ENCODE measurements at places on chromosomes 2 and 18.

- no peak for DNase-seq
Measured at GRCh38 chr2:239269916-239270315, 130.9 kb downstream of the HDAC4 start.

- DNase-seq = no peak
Measured at GRCh38 chr2:20199633-20200270, 25.2 kb downstream of the SDC1 start.

DNA sequence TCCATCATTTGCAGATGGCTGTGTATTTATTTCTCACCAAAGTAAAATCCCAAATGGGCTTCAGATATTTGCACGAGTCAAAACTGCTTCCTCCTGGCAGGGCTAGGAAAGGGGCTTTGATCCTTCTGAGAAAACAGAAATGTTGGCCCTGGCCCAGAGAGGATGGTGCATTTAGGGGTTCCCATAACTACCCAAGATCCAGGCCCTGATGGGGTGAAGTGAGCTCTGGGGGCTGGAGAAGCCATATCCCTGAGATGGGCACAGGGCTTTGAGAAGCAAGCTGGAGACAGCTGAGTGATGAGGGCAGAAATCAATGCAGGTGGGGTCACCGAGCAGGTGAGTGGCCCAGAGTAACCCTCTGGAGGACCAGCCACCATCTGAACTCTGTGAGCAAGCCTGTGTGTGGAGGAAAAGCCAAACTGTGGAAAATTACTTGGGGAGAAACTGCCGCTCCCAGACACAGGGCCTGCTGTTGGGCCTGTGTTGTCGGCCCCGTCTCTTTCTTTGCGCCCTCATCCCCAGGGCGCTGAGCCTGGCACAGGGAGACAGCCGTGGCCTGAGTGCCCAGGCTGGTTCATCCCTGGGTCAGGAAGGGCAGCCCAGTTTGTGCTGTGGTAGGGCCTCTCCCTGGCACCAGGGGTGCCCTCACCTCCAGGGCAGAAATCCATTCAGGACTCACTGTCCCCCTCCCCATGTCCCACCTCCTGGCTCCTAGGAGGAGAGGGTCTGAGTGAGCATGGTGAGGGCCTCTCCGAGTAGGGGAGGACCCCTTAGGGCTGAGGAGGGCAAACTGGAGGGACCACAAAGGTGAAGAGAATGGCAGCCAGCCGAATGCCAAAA is 167.8 kb upstream of the HAAO start:
- DNase-seq = no peak

- DNase-seq = peak; percentile 61
Measured at GRCh38 chr2:223759569-223760430, 77.6 kb downstream of the AP1S3 start.

GRCh38 chr2:187900021-187900420 is 345.8 kb upstream of the TFPI start:
- no peak for DNase-seq

- no peak for DNase-seq
Measured at GRCh38 chr2:106816974-106817373, 69.0 kb downstream of the ST6GAL2 start.

- no peak for DNase-seq
Measured at GRCh38 chr18:48827291-48828193, 123.2 kb downstream of the SMAD7 start.

- no peak for DNase-seq
Measured at GRCh38 chr2:45891719-45892424, 240.4 kb downstream of the PRKCE start.

DNA sequence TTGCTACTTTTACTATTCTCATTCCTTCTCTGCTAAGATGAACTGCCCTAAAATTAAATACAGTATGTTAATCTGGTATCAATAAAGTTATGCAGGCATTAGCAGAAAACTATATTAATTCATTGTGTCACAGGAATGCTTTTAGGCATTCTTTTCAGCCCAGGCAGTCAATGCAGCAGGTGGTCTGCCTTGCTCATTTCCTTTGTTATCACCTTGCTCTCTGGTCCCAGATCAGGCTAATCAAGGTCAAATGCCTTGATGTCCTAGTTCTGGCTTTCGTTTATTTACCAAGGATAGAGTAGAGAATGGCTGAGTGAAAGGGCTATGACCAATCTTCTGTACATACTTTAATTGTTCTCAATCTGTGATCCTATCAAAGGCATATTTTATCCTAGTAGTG is 1023.6 kb downstream of the TMEM182 start:
- no peak for DNase-seq

DNA sequence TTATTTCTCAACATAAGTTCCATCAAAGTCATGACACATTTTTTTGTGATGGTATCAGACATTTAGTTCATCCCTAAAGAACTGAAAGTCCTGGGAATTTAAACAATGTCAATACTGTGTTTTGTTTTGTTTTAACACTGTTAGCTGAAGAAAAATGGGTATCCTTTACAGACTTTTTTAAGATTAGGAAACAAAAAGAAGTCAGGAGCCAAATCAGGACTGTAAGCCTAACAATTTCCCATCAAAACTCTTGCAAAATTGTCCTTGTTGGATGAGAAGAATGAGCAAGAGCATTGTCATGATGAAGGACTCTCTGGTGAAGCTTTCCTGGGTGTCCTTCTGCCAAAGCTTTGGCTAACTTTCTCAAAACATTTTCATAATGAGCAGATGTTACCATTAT is 69.4 kb downstream of the SRD5A2 start:
- DNase-seq = no peak

DNA sequence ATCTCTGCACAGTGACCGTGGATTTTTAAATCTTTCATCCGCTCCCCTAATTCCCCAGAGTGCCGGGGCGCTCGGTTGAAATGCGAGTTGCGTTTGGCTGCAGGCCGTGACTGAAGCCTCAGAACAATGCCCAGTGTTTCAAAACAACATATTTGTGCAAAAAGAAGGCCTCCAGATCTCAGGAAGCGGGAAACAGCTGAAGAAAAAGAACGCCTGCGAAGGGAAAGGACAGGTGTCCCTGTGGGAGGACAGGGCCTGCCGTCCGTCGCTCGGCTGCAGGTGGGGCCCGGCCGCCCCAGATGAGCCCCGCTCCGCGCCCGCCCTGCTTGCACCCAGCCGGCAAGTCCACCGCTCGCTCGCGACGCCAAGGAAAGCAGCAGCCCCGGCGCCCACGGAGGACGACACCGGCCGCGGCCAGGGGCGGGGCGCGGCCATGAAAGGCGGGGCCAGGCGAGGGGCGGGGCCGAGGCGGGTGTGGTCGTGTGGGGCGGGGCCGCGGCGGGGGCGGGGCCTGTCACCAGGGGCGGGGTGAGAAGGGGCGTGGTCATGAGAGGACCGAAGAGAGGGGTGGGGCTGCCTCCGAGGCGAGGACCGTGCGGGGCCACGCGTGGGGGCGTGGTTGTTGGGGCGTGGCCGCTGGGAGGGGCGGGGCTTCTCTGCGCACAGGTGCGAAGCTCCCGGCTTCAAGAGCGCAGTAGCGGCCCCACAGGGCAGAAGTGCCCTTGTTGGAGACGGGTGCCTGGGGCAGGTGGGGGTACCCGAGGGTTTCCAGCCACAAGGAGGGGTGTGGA is 17.6 kb upstream of the BOK start:
- peak; percentile 76 for DNase-seq

- no peak for DNase-seq
Measured at GRCh38 chr2:120692691-120693090, 43.0 kb upstream of the GLI2 start.

DNA sequence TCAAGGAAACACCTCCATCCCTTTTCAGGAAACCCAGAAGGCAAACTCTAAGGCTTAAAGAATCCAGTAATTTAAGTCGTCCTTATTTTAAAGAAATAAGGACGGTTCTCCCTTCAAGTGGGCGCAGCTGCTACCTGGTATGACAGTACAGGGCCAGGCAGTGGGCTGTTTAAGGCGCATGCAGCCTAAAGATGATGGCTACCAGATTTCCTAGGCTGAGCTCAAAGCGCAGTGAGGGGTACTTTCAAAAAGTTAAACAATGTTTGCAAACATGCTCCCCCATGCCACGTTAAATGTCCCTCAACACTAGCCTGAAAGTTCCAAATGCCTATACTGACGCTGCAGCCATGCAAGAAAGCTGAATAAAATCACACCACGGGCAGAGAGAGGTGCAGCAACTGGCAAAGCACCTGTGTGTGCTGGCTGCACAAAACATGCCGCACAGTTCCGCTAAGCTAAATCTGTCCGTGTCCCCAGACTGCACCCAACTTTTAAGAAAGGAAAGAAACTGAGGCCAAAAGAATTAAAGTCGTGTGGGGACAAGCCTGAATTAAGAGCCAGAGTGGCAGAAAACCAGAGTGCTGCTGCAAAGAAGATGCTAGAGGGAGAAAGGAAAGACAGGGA is 583 bp downstream of the HIBCH start:
- DNase-seq = peak; percentile 30

DNA sequence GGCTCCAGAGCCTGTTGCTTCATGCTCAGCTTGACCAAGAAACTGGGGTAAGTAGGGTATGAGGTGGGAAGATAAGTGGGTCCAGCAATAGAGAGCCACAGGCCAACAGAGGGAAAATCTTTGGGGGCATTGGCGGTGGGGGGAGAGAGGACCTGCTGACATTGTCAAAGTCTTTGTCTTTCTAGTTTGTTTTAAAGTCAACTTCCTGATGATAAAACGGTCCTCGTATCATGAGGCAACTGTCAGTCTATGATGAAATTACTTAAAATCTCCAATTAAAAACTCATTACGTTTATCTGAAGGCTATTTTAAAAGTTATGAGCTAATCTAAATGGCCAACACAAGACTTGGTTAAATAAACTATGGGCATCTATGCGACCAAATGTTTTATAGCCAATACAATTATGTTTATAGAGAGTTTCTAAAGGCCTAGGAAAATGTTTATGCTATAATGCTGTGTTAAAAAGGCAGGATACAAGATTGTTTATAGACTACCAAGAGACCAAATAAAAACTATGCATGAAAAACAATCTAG is 84.4 kb upstream of the CD28 start:
- no peak for DNase-seq

- no peak for DNase-seq
Measured at GRCh38 chr18:55695091-55695490, 107.1 kb upstream of the TCF4 start.

GRCh38 chr18:56258178-56258577 is 380.2 kb downstream of the TXNL1 start:
- no peak for DNase-seq

DNA sequence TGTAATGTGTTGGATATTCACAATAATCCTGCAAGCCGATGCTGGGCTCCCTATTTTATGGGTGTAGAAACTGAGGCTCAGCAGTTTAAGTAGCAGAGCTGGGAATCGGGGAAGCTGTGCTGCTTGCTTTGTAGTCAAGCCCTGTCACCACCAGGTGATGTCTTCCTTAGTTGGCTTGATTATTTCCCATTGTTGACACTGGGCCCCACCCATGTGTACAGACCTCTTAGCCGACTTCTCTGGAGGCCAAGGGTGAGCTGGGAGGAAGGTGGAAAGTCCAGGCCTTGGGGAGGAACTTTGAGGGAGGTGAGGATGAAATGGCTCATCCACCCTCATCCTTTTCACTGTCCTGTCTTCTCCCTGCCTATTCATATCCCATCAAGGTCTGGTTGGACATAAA is 60.0 kb downstream of the CAPN13 start:
- no peak for DNase-seq

GRCh38 chr2:83572400-83572799 is 886.7 kb downstream of the SUCLG1 start:
- no peak for DNase-seq

DNA sequence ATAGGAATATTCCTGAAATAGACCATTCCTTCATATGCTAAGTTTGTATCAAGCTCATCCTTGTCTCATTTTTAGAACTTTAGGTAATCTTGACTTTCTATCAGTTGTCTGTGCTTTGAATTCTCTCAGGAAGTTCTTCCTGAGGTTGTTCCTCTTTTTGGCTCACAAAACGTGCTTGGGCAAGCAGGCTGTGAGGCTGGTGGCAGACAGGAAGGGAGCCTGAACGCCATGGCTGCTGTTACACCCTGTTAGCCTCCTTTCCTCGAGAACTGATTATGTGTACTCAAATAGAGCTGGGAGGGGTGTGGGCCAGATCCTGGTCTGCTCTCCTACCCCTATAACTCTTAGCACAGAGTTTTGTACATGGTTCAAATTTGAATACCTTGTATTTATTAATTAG is 136.4 kb upstream of the CELF4 start:
- no peak for DNase-seq

DNA sequence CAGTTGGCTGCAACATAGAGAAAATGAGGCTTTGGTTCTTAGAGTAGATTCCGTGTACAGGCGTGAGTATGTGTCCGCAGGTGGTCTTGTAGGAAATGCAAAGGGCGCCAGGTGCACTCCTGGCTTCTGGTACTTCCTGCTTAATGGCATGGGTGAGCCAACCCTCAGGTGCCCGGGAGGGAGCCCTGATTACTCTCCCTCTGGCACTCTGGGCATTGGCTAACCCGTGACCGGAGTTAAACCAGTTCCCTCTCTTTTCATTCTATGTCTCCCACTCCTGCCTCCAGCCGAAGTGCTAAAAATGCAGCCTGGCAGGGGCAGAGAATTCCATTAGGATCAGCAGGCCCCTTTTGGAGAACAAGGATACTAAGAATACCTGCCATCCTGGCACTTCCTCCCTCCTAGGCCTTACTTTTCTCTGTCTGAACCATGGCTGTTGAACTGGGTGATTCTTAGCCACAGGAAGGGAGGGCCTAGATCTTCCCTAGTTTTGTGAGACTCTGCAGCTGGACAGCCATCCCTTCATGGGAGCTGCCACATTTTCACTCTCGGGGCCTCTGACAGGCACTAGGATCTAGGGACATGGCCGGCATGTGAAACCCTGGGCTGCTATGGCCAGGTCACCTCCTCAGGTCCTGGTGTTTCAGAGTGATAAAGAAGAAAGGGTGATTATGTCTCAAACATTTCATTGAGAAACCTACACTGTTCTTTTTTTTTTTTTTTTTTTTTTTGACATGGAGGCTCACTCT is 6.5 kb downstream of the MERTK start:
- DNase-seq = no peak

DNA sequence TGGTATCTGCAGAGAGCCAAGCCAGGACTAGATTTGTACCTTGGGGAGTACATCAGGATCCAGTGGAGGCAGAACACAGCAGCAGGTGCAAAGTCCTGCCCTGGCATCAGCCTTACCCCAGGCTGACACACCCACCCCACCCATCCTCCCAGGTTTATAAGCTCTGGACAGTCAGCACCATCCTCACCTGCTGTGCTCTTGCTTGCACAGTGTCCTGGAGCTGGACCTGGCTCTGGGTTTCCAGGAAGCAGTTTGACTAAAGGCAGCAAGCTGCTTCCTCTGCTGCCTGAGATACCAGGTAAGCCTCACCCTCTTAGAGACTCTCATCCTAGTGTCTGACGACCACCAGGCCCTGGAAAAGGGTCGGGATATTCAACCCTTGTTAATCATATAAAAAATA is at the start of gene SULT1C3:
Gene SULT1C3, plus strand, starts transcription at position 183 of the 400 bp plus-strand sequence. CDS start 7,227 bp downstream, outside the sequence.
- no peak for DNase-seq

GRCh38 chr18:3156325-3156640 is 63.5 kb downstream of the MYOM1 start:
- no peak for DNase-seq

- DNase-seq = no peak
Measured at GRCh38 chr2:160380611-160381010, 113.0 kb downstream of the RBMS1 start.

All from activated CD4-positive, alpha-beta T cell treated with anti-CD3 and anti-CD28 coated beads, Interleukin-2, Interleukin-6, amounts not matched to agents 100 ng/mL and 50 ng/mL, durations not matched to agents 16 hours and 8 hours (primary cell).